Activated CD8-positive, alpha-beta memory T cell treated with anti-CD3 and anti-CD28 coated beads for 4 hours (primary cell): ENCODE measurements at places on chromosomes 16 and 17.

DNA sequence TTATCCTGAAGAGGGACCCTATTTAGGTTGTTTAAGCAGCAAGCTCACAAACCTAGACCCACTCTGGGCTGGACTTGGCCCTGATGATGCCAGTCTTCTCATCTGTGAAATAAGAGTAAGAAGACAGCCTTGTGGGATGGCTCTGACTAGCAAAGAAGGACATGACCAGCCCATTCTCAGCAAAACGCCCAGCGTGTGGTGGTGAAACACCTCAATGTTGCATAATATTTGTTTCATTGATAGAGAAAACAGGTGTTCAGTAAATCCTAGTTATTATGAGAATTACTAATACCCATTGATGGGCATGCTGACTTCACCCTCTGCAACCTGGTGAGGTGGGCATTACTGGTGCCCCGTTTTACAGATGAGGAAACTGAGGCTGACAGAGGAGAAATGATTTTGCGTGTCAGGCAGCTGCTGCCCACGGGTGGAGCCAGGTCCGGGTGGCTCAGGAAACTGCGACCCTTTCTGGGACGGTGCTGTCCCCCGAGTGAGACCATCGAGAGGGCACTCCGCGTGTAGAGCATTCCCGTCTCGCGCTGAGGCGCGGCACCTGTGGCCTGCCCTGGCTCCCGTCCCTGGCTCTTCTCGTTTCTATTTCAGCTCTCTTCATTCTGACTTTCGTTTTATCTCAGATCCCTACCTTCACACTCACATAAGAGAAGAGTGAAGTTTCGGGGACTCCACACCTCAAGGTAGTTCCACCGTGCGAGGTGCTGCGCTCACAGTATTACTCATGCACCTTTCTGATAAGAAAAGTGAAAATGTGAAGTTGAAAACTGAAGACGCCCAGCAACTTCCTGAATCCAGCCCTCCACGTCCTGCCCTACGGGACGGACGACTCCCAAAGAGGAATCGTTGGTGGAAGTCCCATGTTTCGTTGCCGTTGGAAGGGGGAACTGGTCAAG lies 48.5 kb downstream of the IRF8 start:
- DNase-seq = no peak

- DNase-seq = no peak
Measured at GRCh38 chr16:22843856-22844255, 29.9 kb downstream of the HS3ST2 start.

GRCh38 chr17:10139577-10139976 lies 58.8 kb downstream of the GAS7 start:
- no peak for DNase-seq

- no peak for DNase-seq
Measured at GRCh38 chr16:80996688-80997138, 10.0 kb downstream of the CMC2 start.

DNA sequence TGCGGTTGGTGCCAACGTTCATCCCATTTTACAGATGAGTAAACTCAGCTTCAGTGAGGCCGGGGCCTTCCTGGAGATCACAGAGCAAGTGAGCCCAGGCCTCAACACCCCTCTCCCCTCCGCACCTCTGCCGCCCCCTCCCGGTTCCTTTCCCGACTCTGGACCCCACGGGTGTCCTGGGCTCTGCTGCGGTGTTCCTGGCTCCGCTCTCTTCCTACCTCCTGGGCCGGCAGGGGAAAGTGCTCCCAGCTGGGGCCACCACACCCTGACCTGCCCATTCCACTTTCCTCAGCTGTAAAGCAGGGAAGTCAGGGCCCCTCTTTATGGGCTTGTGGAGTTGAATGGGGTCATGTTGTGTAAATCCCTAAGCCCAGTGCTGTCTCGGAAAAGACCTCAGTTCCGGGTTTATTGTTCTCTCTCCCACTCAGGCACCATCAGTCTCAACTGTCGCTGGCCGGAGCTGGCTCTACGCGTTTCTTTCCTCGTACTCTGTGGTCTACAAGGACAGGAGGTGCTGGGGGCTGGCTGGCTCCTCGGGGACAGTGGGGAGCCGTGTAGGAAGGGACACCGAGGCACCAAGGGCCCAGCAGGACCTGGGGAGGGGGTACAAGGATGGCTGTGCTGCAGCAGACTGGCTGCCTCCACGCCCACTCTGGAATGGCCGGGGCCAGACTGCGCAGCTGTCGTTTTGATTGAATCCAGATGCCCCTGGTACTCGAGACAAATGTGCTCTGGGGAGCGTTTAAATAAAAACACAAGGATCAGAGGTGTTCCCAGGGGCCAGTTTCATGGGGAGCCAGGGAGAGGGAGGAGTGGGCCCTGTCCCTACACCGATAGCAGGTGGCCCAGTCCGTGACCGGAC lies 21.7 kb upstream of the ACSF3 start:
- DNase-seq = no peak

GRCh38 chr17:82803185-82803584 lies 36.6 kb downstream of the ZNF750 start:
- no peak for DNase-seq

DNA sequence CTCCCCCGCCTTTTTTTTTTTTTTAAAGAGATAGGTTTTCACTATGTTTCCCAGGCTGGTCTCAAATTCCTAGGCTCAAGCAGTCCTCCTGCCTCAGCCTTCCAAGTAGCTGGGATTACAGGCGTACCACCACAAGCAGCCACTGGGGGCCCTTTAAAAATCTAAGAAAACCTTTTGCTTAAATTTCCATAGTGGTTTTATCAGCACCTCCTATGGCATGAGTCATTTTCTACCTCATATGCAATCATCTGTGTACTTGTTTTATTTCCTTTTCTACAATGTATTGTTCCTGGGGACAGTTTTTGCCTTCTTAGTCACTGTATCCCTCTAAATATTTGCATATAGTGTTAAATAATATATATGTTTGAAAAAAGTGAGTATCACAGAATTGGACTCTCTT lies 29.2 kb downstream of the GNA13 start:
- peak; percentile 35 for DNase-seq

DNA sequence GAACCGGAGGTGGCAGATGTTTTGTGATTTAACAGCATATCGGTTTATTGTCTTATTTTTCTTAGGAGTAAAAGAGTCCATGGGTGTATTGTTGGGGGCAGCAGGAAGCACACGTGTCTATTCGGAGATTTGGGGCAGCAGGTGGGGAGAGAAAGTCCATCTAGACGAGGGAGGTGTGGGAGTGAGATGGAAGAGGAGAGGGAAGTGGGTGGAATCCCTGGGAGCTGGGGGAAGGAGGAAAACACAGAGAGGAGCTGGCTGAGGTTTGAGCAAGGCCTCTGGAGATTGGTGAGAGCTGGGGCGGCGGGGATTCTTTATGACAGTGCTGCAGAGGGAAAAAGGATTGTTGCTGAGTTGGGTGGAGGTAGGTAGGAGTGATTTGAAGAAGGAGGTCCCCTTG lies 72.1 kb downstream of the PRKCB start:
- DNase-seq = no peak

- no peak for DNase-seq
Measured at GRCh38 chr17:81427173-81428120, 32.2 kb downstream of the BAHCC1 start.

DNA sequence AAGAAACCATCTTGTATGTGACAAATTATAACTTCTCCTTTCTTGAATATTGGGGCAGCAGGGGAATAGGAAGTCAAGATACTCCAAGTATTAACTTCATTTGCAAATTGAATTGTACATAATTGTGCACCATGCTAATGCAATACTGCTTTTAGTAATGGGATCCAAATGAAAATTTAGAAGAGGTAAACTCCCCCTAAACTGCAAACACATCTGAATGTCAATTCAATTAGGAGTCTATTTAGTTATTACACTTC lies 4.5 kb downstream of the STAT5B start:
- no peak for DNase-seq

DNA sequence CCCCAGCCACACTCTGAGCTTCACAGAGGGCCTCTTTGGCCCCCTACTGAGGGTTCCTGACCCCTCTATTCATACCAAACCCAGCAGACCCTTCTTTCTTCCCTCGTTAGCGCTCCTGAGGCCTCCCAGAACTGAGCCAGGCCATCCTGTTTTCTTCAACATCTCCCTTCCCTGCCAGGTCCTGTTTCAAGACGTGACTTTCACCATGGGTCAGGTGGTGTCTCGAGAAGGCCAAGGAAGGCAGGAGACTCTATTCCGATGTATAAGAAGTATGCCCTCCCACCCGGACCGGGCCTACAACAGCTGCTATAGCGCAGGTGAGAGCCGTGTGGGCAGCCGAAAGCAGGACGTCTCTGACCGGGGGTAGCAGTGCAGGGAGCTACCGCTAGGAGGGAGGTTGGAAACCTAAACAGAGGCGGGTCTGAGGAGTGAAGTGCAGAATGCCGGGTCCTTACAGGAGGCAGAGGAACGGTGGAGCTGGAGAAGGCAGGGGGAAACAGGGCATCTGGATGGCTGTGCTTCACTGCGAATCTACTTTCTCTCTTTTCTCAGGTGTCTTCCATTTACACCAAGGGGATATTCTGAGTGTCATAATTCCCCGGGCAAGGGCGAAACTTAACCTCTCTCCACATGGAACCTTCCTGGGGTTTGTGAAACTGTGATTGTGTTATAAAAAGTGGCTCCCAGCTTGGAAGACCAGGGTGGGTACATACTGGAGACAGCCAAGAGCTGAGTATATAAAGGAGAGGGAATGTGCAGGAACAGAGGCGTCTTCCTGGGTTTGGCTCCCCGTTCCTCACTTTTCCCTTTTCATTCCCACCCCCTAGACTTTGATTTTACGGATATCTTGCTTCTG lies 1.3 kb upstream of the SENP3 start:
- no peak for DNase-seq

DNA sequence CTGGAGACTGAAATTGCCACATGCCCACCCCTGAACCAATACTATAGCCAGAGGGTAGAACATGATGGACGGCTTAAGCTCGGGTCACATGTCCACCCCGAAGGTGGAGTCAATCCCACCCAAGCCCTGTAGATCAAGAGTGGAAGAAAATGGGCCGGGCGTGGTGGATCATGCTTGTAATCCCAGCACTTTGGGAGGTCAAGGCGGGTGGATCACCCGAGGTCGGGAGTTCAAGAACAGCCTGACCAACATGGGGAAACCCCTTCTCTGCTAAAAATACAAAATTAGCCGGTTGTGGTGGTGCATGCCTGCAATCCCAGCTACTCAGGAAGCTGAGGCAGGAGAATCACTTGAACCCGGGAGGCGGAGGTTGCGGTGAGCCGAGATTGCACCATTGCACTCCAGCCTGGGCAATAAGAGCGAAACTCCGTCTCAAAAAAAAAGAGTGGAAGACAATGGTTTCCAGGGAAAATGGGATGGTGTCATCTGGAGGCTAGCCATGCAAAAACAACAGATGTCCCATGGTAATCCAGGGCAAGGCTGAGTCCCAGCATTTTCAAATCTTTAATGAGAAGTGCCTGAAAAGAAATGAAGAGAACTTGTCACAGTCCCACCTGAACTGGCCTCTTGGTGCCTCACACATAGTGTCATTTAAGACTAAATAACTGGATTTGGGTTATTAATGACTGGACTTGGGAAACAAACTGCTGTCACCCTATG lies 30.1 kb downstream of the CD300LF start:
- DNase-seq = no peak

GRCh38 chr16:28202147-28202746 lies 9.5 kb downstream of the XPO6 start:
- no peak for DNase-seq

DNA sequence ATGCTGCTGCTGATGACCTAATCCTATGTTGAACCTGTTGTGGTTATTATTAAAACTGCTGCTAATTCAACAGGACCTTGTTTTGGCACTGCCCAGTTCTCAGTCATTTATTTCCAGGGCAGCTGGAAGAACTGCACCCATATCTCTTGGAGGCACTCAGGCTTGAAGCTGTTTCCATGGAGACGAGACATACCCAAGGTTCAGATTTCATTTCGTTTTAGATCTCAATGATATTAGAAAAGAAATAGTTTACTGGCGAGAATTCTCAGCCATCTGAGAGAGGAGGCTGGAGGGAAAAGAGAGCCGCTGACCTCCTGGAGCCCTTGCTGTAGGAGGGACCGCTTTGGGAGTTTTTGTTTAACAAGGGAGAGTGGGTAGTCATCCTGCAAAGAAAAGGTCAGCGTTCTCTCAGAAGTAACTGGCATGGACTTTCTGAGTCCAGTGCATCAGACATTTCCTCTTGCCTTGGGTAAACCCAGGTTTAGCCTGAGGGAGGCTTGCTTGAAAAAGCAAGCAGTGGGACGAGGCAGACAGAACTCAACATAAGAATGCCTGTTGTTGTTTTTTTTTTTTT lies 75.4 kb downstream of the YPEL2 start:
- DNase-seq = no peak

DNA sequence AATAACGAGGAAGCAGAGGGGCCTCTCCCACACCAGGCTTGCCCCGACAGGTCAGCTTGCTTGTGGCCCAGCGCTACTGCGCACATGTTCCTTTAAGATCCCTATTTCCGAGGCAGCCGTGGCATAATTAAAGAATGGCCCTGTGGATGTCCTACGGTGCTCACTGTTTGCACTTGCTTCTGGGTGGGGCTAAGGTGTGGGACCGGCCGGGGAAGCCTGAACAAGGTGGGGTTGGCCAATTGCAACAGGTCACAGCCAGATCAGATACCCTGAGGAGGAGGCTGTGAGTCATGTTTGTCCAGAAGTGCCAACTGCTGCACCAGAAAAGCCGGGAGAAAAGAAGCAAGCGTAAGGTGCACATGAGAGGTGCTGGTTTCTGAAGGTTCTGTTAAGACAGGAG lies 158.5 kb upstream of the CACNG5 start:
- DNase-seq = no peak

DNA sequence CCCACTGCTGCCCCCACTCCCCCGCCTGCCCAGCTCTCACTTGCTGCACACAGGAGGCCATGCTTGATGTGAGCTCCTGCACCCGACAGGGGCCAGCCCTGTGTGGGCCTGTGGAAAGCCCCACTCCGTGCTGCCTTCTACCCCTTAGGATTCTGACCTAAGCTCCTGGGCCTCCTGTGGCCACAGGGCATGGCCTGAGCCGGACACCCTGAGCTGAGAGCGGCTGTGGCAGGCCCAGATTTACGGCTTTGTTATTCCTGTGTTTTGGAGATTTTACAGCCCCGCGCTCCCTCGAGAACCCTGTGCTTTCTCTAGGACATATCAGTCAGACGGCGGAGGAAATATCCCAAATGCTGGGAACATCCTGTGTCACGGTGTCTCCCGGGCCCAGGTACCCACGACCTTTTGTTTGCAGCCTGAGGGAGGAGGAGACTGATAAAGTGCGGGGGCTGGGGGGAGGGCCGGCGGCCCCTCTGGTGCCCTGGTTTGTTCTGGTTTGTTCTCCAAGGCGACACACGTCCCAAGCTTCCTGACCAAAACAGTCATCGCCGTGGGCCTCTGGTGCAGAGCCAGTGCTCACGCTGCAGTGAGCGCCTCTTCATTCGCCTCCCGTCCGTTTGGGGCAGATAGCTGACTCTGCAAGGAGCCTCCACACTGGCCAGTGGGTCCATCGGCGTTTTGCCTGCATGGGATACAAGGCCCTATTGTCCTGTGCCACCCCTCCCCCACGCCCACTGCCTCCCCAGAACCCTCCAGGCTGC lies 363.4 kb downstream of the C16orf95 start:
- no peak for DNase-seq

GRCh38 chr17:7343250-7343649 lies 6.9 kb downstream of the ACAP1 start:
- no peak for DNase-seq

DNA sequence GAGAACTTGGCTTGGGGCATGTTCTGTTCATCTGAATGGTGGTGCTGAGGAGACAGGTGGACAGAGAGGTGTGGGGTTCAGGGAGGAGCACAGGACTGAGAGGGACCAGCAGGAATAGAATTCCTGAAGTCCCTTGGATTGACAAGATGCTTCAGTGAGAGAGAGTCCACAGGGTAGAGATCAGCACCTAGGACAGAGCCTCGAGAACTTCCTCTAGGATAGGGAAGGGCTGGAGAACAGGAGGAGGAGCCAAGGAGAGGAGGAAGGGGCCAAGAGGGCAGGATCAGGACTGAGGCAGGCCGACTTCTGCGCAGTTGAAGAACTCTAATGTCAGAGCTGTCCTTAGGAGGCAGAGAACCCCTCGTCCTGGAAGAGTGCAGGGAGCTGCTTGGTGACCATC lies 138.4 kb downstream of the PRKCB start:
- no peak for DNase-seq
